ENCODE measurements at places on chromosomes 12 and 14.

DNA sequence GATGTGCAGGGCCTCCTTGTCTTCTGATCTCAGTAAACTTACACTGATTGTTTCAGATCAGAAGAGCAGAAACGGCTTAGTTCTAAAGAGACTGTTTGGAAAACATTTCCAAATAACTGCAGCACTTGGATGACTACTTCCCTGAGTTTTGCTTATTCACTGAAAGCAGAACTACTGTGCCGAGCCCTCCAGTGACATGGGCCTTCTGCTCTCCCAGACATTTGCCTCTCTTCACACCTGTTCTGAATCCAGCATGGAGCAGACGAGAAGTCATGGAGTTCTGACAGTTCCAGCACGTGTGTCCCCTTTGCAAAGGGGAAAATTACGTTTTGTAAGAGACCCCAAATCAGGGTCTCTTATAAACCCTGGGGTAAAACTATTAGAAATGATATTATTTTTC, 31.4 kb downstream of the ETNK1 start:
- no peak for DNase-seq

DNA sequence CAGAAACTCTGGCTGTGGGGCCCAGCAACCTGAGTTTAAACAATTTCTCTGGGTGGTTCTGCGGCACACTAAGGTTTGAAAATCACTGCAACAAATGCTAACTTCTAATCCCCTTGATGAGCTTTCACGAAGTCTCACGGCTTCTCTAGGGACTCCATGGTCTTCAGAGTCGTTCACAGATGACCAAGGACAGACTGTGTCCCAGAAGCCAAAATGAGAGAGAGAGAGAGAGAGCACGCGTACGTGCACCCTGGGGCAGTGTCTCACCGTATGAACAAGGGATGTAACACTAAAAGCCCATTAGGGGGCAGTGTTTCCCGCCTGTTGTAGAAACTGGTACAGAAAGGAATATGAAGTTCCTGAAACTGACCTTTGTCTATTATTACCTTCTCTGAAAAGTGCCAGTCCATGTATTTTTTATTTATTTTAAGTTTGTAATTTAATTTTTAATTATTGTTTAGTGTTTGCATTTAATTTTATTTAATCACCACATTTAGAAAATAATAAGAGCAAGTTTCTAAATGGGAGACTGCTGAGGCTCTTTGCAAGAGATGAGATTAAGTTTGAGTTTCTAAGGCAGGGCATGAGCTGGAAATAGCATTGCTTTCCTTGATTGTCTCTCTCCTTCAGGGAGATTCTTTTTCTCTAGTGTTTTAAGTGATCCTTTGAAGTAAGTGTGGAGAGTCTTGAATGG, 3.4 kb downstream of the APOLD1 start:
- DNase-seq = peak; percentile 59

DNA sequence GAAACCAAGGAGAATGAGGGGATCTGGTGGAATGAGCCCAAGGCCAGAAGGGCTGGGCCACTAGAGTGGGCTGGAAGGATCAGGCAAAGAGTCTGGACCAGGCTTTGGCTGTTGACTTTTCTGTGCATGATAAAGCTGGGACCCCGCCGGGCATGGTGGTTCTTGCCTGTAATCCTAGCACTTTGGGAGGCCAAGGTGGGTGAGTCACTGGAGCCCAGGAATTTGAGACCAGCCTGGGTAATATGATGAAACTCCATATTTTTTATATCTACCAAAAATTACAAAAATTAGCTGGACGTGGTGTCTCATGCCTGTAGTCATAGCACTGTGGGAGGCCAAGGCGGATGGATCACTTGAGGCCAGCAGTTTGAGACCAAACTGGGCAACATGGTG, 393 bp upstream of the KLHL33 start:
- DNase-seq = no peak

GRCh38 chr12:131220331-131220685, 266.6 kb downstream of the ADGRD1 start:
- no peak for DNase-seq

- DNase-seq = no peak
Observed at GRCh38 chr12:7021956-7022355, 3.7 kb upstream of the LPCAT3 start.

DNA sequence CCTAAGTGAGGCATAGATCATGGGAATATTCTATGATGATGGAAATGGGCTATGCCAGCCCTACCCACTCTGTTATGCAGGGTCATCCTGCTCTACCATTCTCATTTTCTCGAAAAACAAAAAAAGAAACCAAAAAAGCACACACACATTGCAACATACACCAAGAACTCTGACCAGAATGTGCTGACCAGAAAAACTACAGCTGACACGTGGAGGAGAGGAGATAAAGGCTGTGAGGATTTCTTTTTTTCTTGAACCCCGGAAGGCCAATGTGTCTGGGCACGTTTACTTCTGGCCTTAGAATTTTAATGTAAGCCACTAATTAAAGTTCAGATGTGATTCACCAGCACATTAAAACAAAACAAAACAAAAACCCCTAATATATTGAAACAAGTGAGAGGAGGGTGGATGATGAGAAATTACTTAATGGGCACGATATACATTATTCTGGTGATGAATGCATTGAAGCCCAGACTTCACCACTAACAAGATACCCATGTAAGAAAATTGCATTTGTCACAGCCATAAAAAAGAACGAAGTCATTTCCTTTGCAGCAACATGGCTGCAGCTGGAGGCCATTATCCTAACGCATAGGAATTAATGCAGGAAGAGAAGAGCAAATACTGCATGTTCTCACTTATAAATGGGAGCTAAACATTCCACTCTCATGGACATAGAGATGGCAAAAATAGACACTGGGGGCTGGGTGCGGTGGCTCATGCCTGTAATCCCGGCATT, 66.3 kb upstream of the PLEKHG3 start:
- no peak for DNase-seq

DNA sequence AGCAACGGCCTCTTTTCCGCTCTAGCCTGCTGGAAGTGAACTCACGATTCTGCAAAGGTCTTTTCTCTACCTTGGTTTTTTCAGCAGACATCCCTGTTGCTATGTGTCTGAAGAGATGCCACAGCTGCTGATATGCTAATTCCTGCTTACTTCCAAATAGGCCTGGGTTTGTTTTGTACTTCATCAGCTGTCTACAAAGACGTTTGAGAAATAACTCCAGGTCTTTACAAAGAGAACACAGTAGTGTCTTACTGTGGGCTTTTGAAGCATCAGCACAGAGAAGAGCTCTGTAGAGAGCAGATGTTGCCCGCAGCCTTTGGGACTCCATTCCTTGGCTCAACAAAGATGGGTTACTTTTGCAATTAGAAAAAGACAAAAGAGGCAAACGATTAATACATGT, 1366.5 kb downstream of the AACS start:
- no peak for DNase-seq

- DNase-seq = no peak
Observed at GRCh38 chr14:70350078-70350477, 9.4 kb downstream of the COX16 start.

DNA sequence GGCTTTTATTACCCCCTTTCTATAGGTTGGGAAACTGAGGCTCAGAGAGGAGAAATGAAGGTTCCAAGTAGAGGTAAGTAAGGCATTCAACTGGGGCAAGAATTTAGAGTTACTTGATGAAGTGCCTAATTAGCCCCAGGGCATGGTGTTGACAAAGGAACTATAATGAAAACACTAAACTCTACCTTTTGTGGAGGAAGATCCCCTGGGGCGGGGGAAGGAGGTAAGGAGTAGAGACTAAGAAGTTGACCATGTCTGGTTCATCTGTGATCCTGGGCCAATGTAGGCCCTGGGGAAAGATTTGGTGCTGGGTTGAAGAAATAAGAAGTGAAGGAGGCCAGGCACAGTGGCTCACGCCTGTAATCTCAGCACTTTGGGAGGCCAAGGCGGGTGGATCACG, 16.2 kb upstream of the COX6A1 start:
- DNase-seq = no peak

DNA sequence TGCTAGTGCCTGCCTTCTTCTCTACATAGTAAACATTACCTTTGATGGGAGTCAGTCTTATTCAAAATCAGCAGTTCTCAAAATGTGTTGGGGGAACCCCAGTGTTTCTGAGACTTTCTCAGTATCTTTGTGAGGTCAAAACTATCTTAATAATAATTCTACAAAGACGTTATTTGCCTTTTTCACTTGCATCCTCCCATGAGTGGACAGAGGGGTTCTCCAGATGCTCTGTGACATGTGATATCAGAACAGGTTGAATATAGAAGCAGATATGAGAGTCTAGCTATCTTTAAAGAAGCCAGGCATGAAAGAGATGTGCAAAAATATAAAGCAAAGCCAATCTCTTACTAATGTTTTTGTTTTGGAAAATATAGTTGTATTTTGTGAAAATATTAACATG, 144.7 kb downstream of the KTN1 start:
- no peak for DNase-seq

GRCh38 chr14:77301103-77301502, 19.6 kb downstream of the POMT2 start:
- peak; percentile 63 for DNase-seq

DNA sequence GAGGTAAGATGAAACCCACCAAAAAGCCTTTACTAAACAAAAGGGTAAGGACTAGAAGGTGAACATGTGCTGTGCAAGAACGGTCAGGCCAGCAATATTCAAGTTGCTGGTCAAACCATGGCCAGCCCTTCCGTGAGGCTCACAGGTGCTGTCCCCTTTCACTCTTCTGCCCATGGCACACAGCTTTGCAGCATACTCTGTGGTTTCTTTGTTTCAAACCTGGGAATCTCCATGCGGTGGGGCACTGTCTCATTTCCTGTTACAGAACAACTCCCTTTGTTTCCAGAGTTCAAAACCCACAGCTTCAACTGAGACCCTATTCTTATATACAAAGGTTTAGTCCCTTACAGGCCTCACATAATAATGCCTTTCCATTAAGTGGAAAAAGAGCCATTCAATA, 1.7 kb upstream of the OVCH1 start:
- no peak for DNase-seq

GRCh38 chr14:93994919-93995682, 2.0 kb upstream of the CCDC197 start:
- peak; percentile 21 for DNase-seq

- no peak for DNase-seq
Observed at GRCh38 chr14:104319491-104320241, 181.3 kb downstream of the KIF26A start.

DNA sequence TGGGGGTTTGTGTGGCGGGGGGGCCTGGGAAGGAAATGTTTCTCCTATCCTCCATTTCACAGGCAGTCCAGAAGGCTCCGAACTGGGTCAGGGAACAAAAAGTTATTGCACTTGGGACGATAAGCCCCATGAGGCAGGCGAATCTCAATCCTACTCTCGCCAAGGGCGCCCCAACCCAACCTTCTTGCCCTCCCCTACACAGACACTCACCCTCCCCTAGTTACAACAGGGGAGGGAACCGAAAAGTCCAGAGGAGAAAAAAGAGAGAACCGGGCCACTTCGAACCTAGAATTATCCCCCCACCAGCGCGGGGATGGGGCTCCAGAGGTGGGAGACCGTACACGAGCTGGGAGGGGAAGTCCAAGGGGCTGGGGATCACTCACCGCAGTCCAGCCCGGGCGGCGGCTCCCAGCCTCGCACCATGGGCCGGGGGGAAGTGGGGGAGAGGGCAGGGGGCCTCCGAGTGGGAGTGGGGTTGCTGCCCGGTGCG, 357 bp downstream of the HOMEZ start:
- no peak for DNase-seq

GRCh38 chr12:10551375-10551774, 45.7 kb downstream of the EIF2S3B start:
- no peak for DNase-seq

- DNase-seq = no peak
Observed at GRCh38 chr12:49698619-49699545, 8.3 kb downstream of the FMNL3 start.

Measured in AG04450 (cell line).